ENCODE measurements at places on chromosomes 1 and 21.

DNA sequence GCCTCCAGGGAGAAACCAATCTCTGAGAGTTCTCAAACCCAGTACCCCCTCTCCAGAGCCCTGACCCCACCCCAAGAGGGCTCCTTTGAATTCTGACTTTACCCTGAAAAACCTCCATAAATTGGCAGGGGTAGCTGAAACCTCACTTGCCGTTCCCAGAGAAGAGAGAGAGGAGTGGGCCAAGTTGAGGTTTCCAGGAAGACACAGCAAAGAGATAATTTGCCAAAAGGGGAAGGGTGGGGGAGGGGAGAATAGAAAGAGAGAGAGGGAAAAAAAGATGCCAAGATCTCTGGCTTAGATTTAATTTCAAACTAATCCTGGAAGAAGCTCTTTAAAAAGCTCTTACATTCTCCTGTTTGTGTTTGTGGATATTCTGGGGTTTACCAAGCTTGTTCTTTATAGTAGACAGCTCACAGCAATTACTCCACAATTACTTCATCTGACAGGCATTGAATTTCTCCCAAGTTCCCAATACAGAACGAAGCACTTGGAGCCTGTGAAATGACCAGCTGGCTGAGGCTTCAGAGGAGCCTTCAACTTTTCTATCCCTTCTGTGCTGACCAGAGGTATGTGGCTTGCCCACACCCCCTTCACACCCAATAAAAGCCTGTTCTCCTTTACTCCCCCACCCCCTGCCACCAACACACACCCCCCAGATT, 1.1 kb upstream of the GRHL3 start:
- DNase-seq: no peak

DNA sequence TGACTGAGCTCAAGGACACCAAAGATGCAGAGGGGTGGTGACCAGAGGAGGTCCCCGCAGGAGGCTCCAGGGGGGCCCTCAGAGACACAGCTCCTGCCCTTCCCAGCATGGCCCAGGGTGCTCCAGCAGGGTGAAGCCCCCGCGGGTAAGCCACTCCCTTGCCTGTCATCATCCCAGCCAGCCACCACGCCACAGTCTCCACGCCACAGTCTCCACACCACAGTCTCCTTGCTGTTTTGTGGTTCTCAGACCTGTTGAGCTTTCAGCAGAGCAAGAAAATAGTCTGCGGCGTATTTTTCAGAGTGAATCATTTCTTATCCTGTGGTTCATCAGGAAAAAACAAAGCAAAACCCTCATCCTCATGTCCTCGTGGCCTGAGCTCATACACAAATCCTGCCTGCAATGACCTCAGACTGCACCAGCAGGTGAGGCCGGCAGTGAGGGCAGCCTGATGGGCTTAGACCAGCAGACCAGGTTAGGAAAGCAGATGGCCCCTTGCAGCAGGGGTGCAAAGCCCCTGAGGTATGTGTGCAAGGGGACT, 25.7 kb upstream of the ABCG1 start:
- DNase-seq: no peak

GRCh38 chr21:27566521-27566920, 599.6 kb upstream of the ADAMTS5 start:
- DNase-seq: no peak

- DNase-seq: no peak
Observed at GRCh38 chr1:172991674-172992400, 58.9 kb downstream of the TNFSF18 start.

DNA sequence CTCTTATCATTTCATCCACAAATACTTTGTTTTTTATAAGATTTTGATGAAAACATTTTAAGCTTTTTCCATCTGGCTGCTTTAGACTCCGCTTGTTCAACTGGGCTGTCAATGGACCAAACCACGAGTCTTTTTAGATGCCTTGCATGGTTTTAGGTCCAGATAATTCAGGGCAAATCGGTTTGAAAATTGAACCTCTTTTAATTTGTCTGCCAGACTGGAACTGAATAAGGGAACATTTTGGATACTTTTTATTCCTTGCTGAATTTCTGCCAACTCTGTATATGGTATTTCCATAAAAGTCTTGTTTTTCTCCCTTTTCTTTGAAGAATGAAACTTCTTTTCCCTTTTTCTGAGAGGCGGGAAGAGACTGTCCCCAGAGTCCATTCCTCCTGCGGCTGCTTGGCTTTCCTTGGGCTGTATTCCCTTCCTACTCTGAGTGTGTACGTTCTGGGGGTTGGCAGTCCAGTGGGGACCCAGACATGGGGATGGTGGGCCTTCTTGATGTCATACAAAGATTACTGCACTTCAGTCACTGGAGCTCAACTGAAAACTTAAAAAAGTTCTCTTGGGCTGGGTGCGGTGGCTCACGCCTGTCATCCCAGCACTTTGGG, 46.5 kb upstream of the CNN3 start:
- no peak for DNase-seq

DNA sequence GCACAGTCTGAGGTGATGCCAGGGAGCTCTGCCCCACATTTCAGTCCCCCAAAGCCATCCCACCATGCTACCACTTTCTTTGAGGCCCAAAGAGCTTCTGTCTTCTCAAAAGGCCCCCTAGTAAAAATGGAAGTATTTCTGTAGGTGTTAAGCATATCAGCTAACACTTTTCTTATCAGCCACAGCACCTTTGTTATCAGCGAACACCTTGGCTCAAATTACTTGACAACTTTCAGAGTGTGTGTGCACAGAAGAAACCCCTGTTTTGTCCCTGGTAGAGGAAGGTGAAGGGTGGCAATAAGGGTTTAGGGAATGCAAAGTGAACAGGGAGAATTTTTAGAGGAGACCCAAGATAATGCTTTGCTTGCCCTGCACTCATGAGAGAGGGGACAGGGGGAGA, 54.8 kb upstream of the GJA8 start:
- DNase-seq: no peak

DNA sequence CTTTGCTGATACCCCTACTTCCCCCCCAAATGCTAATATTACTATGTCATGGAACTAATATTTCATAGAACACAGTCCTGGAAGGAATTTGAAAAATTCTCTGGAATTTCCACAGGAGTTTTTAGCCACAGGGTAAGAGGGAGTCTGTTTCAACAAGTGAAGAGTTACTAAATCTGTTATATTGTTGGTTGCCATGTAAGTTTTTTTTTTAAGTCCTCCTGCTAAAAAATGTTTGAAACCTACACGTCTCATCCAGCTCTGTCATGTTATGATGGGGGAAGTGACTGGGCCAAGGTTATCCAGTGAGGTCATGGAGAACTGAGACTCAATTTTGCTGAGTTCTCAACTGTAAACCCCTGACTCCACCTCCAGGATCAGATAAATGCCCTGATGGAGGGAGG, 60.8 kb upstream of the USP24 start:
- no peak for DNase-seq

DNA sequence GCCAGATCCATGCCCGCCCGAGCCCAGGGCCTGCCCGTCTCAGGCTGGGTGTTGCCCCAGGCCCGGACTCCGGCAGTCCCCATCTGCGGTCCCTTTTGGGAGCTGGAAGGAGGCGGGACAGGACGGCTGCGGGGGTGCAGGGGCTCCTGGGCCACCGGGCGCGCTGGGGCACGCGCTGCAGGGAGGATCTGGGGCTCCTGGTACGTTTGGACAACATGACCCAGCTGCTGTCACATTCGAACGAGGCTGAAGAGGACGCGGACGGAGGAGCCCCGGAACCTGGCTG, 6.6 kb upstream of the CALML6 start:
- DNase-seq: no peak

GRCh38 chr1:115215110-115215509, 122.9 kb downstream of the NGF start:
- no peak for DNase-seq

DNA sequence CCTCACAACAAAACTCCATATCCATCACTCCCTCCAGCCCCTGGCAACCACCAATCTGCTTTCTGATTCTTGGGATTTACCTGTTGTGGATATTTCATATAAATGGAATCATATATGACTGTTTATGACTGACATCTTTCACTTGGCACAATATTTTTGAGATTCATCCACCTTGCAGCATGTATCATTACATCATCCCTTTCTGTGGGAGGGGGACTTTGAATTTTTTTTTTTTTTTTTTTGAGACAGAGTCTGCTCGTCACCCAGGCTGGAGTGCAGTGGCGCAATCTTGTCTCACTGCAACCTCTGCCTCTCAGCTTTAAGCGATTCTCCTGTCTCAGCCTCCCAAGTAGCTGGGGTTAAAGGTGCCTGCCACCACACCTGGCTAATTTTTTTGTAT, 128.2 kb downstream of the ITSN1 start:
- no peak for DNase-seq

DNA sequence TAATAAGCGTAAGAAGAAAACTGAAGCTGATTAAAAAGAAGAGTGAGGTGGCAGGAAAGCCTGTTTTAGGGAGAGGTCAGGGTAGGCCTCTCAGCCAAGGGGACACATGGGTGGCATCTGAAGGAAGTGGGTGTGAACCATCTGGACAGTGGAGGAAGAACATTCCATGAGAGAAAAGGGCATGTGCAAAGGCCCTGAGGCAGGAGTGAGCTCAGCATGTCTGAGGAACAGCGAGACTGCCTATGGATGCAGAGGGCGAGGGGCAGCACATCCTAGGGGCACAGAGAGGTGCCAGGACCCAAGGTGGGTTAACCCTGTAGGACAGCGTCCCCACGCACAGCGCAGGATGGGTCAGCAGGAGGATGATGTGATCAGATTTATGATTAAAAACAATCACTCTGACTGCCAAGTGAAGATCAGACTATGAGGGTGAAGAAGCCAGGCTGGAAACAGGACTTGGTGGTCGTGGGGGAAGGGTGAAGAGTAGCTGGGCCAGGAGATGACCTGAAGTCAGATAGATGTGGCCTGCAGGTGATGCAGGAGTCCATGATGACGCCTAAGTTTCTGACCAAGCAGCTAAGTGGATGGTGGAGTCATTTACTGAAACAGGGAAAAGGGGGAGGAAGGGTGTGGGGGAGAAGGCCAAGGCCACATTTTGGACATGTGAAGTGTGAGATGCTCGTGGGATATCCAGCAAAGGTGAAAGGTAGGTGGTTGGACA, 37.9 kb downstream of the PABPC4 start:
- DNase-seq: no peak

DNA sequence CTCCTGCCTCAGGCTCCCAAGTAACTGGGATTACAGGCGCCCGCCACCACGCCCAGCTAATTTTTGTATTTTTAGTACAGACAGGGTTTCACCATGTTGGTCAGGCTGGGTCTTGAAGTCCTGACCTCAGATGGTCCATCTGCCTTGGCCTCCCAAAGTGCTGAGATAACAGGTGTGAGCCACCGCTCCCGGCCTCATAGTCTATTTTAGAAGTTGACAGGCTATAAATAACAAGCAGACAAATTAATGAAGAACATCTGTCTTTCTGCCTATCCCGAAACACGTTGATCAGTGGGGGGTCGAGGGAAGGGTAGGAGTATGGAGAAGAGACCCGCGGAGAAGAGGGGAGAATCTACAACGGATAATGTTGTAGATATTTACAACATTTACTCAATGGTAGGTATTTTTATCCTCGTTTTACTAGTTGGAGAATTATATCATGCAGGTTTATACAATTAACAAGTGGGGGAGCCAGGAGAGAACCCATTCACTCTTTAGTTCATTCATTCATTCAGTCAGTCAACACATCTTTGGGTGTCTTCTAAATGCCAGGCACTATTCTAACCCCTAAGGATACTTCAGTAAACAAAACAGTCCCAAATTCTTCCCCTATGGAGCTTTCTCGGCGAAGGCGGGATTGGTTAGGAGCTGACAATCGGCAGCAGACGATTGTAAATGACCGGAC, 497 bp upstream of the IFNAR2 start:
- DNase-seq: no peak

GRCh38 chr1:100995198-100995988, 30.2 kb downstream of the DPH5 start:
- no peak for DNase-seq

DNA sequence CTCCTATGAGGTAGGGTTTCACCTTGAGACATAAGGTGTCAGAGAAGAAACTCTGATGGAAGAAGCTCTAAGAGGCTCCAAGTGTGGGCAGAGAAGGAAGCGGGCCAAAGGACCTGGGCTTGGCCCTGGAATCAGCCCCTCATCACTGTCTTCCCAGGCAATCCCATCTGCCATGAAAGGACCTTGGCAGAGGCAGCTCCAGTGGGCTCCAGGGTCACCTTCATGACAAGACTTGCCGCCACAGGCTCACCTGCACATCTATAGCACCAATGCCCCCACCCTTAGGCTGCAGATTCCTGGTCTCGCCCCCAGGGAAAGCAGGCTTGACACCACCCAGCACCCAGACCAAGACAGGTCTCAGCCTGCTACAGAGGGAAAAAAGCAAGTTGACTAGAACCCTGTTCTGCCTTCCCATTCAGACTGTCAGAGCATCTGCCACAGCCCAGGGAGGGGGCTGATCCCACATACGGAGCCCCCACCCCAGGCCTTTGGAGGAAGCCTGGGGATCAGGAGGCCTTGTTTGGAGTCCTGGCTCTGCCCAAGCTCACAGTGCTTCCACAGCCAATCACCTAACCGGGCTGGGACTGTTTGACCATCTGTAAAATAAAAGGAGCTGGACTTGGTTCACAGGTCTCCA, 490 bp upstream of the FAM110D start:
- DNase-seq: no peak

DNA sequence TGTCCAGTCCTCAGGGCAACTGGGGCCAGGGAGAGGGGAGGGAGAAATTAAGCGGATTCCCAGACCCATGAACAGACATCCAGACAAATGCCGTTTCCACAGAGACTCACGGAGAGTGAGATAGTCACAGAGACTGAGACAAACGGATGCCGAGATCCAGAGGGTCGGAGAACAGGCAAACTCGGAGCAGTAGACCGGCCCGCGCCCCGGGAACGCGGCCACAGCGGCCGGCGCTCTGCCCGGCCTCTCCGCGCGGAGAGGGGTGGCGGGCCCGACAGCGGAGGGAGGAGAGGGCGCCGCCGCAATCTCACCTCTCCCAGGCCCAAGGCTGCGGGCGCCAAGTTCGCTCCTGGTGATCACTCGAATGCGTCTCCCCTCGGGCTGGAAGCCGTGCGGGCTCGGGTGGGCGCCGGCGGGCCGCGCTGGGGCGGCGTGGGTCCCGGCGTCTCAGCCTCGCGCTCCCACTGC, 831 bp upstream of the FOXD2 start:
- no peak for DNase-seq

DNA sequence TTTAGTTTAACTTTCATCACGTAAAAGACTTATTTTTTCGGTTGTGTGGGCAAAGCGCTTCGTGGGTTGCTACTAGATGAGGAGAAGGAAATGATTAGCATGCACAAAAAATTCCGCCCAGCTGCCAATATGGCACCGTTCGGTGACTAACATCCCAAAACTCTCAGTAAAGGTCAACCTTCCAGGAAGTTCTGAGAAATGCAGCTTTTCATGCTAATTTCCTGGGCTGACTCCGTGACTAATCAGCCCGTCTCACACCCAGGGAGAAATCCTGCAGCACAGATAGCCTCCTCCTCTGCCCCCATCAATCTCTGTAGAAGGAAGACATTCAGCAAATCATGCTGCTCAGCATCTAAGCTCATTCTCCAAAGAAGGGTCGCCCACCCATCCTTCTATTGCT, 34.1 kb downstream of the TMCO4 start:
- no peak for DNase-seq

GRCh38 chr1:203089651-203090045, 3.8 kb upstream of the MYOG start:
- DNase-seq: no peak

All from D721Med (cell line).